ENCODE measurements at places on chromosomes 13 and 19.

DNA sequence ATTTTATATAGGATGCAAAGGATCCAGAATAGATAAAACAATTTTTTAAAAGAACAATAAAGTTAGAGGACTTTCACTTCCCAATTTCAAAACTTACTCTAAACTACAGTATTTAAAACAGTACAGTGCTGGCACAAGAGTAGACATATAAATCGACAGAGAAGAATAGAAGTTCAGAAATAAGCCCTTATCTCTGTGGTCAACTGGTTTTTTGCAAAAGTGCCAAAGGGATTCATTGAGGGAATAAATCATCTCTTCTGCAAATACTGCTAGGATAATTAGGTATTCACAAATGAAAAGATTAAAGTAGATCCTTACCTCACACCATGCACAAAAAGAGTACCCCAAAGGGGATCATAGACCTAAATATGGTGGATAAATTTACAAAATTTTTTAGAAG, 431.0 kb upstream of the HTR2A start:
- no peak for DNase-seq

- no peak for DNase-seq
Measured at GRCh38 chr19:582497-583197, 7.0 kb upstream of the HCN2 start.

DNA sequence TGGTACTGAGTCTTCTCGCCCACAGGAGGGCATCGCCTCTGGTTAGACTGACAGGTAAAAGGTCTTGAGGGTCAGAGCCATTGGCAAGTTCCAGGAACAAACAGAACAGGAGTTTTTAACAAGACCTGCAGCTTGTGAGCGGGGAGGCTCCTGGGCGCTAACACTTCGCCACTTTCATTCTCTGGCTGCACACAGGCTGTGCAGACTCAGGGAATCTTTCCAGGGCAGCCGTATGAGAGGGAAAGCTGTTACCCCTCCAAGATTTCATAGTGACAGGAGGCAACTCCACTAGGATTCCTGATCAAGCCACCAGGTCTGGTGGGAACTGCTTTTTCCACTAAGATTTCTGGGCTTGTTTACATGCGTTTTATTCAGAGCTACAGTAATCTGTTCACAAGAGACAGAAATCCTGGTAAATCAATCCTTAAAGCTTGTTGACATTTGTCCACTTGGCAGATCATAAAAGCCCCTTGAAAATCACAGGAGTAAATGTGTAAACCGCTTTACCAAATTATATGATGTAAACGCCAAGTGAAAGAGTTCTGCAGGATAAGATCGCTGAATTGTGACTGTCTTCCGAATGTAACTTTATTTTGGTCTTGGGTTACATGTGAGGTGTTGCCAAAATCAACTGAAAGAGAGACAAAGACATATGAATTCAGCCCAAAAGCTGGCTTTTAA, 190.6 kb downstream of the MZT1 start:
- DNase-seq: no peak

DNA sequence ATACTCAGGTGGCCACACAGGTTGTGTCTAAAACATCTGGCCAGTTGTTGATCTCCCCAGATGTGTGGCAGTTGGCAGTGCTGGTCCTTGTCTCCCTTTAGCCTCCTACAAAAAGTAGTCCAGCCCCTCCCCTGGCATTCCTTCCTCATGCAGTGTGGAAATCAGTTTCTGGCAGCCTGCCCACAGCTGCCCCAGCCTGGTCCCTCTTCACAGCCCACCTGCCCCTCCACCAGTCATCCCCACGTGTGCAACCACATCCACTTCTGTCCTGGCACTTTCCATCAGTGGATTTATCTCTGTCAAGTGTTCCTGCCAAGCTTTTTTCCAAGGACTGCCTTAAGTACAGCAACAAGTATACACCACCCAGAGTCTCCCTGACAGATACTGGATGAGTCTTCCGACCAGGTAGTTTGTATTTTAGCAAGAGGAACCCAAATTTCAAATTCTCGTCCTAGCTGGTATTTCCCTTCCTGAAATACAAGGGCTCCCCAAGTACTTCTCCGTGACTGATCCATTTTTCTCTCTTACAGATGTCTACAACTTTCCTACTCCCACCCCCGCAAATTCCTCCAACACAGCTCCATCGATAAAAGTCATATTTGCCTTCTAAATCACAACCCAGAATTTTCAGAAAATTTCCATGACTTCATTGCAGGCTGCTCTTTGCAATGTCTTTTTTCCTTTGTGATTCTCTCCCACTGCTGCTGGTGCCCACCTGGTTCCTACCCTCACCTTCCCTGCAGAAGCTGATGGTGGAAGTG, 313.5 kb downstream of the FOXO1 start:
- DNase-seq: no peak

- no peak for DNase-seq
Measured at GRCh38 chr13:99972190-99972731, 694 bp upstream of the ZIC5 start.

DNA sequence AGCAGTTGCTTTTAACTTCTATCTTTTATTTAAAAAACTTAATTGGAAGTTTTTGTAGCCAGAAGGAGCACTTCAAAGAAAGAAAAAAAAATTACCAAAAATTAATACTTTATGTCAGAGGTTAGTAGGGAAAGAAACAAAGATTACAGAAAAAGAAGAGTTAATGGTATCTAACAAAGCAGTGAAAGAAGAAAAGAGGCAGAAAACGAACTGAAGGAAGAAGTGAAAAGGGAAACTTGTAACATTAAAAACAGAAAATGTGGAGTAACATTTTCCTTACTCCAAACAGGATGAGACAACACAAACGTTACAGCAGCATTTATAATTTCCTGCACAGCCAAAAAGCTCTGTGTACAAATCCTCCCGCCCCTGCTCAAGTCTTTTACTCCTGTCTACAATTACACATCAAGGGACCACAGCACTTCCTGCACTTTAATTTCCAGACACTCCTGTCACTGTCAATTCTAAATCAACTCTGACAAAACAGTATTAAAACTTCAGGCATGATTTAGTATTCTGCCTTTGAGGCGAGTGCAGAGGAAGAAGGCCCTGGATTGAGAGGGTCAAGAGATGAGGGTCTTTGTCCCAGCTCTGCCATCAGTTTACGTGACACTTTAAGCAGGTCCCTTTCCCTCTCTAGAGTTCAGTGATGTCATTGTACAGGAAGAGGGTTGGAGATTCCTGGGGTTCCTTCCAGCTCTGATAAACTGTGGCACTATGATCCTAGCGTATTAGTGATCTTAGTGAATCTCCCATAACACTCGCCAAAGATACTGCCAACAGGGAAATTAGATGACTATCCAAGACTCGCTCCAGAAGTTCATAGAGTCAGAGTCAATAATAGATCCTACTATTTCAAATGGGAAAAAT, 53.2 kb upstream of the LSM14A start:
- DNase-seq: no peak

- DNase-seq: no peak
Measured at GRCh38 chr19:39379865-39380396, 11.0 kb downstream of the PAF1 start.

DNA sequence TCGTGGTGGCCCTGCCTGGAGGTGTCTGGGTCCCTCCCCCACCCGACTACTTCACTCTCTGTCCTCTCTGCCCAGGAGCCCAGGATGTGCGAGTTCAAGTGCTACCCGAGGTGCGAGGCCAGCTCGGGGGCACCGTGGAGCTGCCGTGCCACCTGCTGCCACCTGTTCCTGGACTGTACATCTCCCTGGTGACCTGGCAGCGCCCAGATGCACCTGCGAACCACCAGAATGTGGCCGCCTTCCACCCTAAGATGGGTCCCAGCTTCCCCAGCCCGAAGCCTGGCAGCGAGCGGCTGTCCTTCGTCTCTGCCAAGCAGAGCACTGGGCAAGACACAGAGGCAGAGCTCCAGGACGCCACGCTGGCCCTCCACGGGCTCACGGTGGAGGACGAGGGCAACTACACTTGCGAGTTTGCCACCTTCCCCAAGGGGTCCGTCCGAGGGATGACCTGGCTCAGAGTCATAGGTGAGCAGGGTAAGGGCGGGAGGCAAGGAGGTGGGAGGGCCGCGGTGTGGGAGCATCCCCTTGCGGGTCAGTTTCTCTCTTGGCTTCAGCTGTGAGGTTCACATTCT, 19.2 kb downstream of the NECTIN2 start:
- DNase-seq: no peak

DNA sequence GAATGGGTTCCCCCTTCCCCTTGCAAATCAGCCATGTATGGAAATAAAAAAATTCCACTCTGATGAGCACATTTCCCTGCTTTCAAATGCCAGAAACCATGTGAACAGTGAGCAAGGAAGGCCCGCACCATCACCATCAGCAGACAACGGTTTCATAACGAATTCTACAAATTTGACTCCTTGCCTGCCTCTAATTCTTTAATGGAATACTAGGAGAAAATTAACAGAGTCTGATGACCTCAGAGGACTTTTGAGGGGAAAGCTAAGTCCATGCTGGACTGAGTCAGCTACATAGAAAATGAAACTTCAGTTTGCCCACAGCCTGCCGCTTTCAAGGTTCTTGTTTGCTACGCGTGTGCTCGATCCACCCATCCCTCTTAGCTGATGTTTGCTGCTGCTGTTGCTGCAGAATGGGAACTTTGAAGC, 46.7 kb upstream of the KL start:
- DNase-seq: no peak

- DNase-seq: peak; percentile 48
Measured at GRCh38 chr19:48290771-48291488, 21.0 kb downstream of the ZNF114 start.

Measured in stimulated activated CD4-positive, alpha-beta T cell treated with anti-CD3 and anti-CD28 coated beads, Interleukin-1b, Interleukin-23, amount 100 ng/mL, for 1 hour (primary cell).